ENCODE measurements at places on chromosomes 2 and 18.
A peak's percentile ranks its signal among the peaks of the same experiment; 100 is the strongest.

- DNase-seq: no peak
Observed at GRCh38 chr2:139805441-139805840, 1025.3 kb upstream of the NXPH2 start.

DNA sequence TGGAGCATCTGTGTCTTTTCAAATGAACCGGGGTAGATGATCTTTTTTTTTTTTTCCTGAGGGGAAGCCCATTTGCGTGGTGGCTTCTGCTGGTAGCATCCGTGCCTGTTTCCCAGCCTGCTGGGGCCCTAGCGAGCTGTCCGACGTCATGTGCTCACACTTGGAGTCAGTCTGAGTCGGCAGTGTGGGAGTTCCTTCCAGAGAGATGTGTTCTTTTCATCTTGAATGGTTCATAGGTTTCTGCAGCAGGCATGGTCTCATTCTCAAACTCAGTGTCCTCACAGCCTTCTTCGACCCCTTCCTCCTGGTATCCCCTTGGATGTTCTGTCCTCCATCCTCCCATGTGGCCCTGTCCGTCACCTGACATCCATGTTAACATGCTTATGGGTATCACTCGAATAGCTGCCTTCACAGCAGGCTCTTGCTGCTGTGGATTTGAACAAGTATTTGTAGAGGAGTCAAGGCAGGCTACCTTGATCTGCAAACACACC is 51.0 kb downstream of the LDLRAD4 start:
- DNase-seq: no peak

GRCh38 chr2:172434821-172435605 is 7.6 kb downstream of the ITGA6 start:
- no peak for DNase-seq

DNA sequence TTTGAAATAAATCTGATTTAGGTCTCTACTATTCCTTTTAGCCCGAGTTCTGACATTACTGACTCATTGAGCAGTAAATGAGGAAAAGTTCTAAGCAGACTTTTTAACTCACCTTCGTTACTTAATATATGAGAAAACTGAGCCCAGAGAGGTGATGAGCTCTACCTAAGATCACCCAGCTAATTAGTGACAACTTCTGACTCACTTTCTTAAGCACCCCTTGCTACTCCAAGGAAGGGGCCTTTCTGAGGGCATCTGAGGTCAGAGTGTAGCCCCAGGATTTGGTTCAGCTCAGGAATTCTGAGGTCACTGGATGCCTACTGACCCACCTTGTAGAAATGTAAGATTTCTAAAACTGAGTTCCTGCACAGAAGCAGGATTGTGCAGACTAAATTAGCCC is 102.2 kb upstream of the FZD5 start:
- DNase-seq: no peak

DNA sequence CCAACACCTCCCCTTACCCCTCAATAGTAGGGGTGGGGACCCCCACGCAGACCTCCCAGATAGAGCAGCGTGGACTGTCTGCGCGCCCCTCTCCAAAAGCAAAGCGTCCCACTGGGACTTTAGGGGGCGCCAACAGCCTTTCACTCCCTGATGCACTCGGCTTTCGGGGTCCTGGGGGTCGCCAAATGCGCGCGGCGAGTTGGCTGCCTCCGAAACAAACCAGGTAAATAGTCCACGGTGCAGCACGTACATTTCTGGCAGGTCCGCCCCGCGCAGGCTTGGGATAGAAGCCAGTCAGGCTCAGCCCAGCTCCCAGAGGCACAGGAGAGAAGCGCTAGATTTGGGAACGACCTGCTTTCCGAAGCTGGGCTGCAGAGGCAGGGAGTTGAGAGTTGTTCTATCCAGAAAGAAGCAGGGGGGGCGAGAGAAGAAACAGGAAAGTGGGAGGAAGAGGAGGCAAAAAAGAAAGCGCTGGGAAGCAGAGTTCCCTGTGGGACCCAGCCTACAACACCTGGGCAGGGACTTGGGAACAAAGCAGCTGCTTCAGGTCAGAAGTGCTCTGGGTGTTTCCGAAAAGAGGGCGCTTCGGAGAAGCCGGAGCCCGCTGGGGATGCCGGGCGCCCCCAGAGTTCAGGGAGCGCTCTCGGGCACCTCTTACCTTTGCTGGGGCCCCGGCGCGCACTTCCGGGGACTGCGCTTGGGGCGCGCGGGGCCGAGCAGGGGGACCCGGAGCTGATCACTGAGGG is 544 bp downstream of the EVA1A start:
- no peak for DNase-seq

- no peak for DNase-seq
Observed at GRCh38 chr2:189577121-189577520, 3.5 kb downstream of the SLC40A1 start.

DNA sequence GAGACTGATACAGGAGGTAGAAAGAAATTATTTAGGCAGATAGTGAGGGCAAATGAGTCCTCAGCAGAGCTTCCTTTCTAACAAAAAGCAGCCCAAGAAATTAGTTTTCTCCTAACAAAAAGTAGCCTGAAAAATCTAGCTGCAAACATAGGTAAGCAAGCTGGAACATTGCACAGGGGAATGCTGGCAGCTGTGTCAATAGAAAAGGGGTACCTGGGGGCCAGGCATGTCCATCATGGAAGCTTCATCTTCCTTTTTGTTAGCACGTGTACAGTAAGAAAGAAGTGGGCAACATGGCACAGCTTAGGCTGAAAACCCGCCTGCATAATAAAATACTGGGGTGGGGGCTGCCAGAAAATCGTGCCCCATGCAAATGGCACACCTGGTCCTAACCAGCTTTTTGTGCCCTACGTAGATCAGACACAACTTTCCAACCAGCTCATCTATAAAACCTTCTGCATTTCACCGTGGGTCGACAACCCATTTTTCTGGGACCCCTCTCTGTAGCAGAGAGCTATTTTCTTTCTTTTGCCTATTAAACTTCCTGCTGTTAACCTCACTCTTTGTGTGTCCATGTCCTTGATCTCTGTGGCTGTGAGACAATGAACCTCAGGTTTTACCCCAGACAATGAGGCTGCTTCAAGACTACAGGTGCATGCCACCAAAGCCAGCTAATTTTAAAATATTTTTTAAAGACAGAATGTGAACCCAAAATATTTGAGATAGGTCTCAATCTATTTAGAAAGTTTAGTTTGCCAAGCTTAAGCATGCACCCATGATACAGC is 6.6 kb upstream of the MTHFD2 start:
- no peak for DNase-seq

GRCh38 chr2:187198136-187198535 is 249.9 kb downstream of the CALCRL start:
- DNase-seq: no peak

DNA sequence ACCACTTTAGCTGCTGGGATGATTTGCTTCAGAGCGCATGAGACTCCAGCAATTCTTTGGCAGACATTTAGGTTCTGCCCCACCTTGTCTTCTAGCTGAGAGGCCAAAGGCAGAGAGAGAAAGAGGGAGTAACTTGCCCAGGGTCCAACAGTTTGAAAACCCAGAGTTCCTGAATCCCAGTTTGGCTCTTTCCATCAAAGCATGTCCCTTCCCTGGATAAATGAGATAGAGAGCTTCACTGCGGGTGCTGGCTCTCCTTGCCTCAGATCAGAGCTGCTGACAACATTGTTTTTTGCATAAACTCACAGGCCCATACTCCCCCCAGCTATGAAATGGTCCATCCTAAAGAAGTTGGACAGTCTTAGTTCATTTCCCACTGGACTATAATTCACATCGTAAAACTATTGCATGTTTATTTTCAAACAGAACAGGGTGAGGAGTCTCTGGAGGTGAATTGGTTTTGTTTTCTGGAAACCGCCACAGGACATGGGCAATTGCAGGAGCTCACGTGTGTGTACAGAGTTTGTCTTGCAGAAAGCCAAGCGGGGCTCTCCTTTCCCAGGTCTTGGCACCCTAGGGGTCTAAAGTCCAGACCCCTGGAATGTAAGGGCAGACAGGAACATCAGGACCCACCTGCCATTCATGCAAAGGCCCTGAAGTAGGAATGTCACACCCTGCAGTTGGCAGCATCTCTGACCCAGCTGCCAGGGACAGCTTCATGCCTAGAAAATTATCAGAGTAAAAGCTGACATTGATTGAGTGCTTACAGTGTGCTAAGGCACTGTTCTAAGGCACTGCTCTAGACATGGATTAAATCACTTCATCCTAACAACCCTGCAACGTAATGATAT is 25.0 kb upstream of the SLC14A2 start:
- DNase-seq: no peak

GRCh38 chr2:60463249-60463648 is 90.2 kb downstream of the BCL11A start:
- no peak for DNase-seq

GRCh38 chr2:200658278-200658864 is 72.6 kb downstream of the AOX1 start:
- DNase-seq: no peak

- DNase-seq: no peak
Observed at GRCh38 chr2:55123851-55124269, 73.6 kb upstream of the RTN4 start.

DNA sequence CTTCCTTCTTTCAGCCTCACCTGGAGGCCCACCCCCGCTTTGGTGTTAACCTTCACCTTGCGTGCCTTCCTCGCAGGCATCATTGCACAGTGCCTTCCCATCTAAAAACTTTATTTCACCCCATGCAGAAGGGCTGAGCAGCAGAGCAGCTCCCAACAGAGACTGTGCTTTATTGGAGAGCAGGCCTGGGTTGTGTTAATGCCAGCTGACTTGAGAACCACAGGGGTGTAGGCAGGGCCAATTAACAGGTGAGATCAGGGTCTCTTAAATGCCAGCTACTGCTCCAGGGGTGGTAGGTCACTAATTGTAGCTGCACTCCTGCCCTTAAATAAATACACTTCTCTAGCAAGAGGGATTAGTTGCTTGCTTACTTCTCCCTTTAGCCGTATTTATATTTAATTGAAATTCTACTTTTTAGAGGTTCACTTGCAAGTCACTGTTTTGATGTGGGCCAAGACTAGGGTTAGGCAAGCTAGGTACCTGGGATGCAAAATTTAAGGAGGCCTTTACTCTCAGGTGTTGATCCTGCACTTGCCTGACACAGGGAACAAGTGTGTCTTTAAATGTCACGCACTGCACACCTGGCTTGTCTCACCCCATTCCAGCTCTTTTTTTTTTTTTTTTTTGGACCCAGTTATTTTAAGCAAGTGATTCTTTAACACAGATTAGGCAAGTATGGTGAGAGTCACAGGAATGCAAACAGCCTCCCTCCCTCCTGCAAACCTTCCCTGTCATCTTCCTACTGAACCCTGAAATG is 54.5 kb downstream of the LYPD1 start:
- DNase-seq: no peak

DNA sequence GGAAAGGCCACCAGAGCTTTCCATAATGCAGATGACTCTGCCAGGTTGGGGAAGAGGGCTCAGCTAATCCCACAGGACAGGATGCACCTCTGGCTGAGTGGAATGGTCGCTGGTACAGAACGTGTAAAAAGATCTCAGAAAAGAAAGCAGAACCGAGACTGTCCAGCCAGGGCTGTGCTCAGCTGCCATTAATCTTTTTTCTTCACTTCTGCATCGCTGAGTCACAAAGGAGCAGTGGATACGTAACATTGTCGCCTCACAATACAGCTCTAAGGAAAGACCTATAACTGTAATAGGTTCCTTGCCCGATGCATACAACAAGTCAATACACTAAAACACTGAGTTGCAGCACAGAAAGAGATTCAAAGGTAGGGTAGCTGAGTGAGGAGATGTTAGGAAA is 354.2 kb downstream of the EN1 start:
- no peak for DNase-seq

DNA sequence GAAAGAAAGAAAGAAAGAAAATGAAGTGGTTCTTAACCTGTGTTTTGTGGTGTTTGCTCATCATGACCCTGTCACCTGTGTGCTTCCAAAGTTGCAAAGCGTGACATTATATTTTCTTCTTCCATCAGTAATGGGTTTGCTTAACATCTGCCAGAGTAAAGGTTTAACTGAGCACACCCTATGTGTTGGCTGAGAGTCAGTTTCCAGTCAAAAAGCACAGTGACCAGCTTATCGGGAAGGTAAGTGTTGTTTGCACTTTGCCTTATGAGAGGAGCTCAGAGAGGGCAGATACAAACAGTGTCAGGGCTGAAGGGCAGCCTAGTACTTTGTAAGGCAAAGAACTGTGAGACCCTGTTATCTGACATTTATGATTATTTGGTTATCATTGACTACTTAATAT is 406.2 kb upstream of the CWC22 start:
- DNase-seq: no peak

GRCh38 chr2:168816369-168816768 is 13.9 kb downstream of the NOSTRIN start:
- no peak for DNase-seq

DNA sequence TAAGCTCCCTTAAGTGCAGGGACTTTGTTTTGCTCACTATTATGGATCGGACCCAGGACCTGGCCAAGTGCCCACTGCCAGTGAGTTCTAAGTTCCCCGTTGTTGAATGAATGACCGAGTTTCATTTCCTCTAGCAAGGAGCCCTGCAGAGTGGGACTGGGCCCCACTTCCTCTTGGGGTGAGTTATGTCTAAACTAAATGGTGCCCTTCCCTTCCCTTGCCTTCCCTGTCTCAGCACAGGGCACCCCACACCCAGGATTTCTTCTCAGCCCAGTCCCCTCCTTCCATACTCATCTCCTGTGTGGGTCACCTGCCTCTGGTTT is 195.3 kb upstream of the HS6ST1 start:
- peak; percentile 10 for DNase-seq

DNA sequence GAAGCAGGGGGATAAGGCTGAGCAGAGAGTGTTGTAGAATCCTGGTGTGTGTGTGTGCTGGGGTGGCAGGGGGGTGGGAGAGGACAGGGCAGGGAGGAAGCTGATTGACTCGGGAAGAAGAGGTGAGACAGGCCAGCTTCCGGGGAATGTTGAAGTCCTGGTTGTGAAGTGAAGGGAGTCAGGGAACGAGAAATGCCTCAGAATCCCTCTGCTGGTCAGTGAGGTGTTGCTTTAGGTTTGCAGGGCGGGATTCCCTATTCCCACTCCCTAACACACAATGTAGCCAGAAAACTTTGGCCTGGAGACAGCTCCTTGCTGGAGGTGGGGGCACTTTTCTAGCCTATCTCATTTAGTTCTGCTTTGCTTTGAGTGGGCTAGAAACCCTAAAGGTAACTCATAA is 265.1 kb downstream of the HAUS1 start:
- DNase-seq: no peak

- DNase-seq: no peak
Observed at GRCh38 chr2:178629463-178629862, 149.2 kb downstream of the PLEKHA3 start.

GRCh38 chr2:65856928-65857327 is 424.5 kb upstream of the SPRED2 start:
- DNase-seq: no peak

GRCh38 chr2:241257419-241258032 is 57.9 kb downstream of the HDLBP start:
- DNase-seq: no peak

DNA sequence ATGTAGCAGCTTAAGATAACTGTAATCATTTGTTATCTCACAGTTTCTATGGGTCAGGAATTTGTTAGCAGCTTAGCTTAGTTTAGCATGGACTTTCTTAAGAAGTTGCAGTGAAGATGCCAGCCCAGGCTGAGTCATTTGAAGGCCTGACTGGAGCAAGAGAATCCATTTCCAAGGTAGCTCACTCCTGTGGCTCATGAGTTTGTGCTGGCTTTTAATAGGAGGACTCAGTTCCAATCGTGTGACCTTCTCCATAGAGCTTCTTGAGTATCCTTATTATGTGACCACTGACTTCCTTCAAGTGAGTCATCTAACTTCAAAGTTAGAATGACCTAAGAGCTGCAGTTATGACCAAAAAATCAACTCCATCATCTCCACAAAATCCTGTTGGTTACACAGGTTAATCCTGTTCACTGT is 1.4 kb downstream of the GPATCH11 start:
- no peak for DNase-seq

- DNase-seq: peak; percentile 34
Observed at GRCh38 chr18:8912348-8913326, 189.9 kb upstream of the NDUFV2 start.

GRCh38 chr2:25470806-25471205 is 129.1 kb upstream of the DNMT3A start:
- DNase-seq: no peak
